NCI-H1417 treated with DMSO at 0.1 percent for 48 hours (cell line): ENCODE measurements at places on chromosomes 16 and 17.
A peak's percentile ranks its signal among the peaks of the same experiment; 100 is the strongest.

DNA sequence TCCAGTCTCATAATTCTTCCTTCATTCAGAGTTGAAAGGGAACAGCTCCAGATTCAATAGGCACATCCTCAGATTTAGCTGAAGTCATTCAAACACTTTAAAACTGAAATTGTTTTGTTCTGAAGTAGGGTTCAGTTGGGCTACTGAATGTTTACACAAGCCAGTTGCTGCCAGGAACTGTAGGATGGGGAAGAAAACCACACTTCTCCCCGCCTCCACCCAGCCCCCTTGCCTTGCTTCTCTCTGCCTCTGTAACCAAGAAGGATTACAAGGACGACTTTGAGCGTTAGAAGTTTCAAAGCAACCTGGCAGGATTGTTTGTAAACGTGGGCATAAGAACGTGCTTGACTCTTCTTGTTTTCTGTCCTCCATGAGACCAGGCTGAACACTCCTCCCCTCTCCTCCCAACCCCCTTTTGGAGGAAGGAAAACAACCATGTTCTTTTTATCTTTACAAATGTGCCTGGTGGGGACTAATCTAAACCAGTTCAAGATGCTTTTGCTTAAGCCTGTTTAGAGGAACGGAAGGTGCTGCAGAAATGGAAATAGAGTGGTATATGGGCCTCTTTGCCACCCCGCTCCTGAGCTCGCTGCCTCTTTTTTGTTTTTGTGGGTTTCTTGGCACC, 287.9 kb downstream of the FTO start:
- DNase-seq: no peak

DNA sequence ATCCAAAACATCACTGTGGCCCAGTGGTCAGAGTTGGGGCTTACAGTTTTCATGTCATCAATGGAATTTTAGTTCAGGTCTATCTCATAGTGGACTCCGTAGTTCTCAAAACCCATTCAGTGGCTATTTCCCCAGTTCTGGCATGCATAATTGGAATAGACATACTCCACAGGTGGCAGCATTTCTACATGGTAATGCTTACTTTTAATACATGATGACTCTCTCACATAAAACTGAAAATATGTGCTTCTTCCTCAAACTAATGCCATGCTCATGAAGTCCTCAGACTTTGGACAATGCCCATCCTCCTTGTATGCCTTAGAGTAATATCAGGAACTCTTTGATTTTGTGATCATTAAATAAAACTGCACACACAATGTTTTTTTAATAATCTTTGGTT, 857.4 kb upstream of the GOT2 start:
- no peak for DNase-seq

DNA sequence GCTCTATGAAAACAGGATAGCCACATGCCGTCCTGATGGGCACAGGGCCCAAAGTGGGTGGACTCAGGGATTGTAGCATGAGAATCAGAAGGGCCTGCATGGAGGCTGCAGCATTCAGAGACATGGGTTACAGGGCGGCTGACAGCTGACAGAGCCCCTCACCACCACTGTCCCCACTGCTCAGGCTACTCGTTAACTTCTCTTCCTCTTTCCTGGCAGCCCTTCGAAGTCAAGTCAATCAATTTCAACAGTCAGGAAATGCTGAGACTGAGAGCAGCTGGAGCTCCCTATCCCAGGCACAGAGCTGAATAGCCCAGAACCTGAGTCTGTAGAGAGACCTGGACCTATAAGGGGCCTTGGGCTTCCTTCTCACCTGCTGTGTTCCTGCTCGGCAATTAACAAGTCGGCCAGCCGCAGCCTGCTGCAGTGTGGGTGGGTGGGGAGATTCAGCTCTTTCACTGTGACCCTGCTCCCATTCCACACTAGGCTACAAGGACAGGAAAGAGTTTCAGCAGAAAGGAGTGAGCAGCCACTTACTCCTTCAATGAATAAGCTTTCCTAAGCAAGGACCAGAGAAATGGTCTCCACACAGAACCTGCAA, 76.9 kb downstream of the TEX14 start:
- no peak for DNase-seq

GRCh38 chr17:41369023-41369422, 590 bp downstream of the KRT33B start:
- no peak for DNase-seq

DNA sequence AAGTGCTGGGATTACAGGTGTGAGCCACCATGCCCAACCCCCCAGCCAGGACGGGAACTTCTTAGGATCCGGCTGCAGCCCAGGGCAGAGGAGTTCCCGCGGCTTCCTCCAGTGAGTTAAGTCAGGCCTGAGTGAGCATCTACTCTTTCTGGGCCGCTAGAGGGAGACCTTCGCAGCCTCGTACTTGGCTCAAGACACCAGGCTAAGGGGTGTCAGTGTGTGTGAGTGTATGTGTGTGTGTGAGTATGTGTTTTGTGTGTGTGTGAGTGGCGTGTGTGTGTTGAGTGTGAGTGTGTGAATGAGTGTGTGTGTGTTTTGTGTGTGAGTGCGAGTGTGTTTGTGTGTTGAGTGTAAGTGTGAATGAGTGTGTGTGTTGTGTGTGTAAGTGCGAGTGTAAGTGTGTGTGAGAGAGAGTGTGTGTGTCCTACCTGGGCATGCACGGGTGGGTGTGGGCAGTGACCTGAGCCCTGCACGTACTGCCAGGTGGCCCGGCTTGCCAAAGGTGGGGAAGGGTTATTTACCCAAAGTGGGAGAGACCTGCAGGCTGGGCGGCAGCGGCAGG, 58.5 kb downstream of the TMEM235 start:
- DNase-seq: peak; percentile 52

- DNase-seq: no peak
Measured at GRCh38 chr16:2992383-2993081, 12.3 kb upstream of the PKMYT1 start.
